ENCODE measurements at places on chromosomes 7 and 10. TPM values are rescaled to one million over a fixed set of nuclear protein-coding genes. Genes with fewer than 3 reads are reported as not detected.

ANKRD61 gene
- 0.44 TPM for total RNA-seq

ERVW-1 gene
- total RNA-seq = not detected

PIP gene
- not detected for total RNA-seq

GIMAP7 gene
- total RNA-seq = not detected

BNIP3 gene
- total RNA-seq = 200 TPM

TLX1 gene
- not detected for total RNA-seq

TAS2R3 gene
- total RNA-seq = 0.44 TPM

ICA1 gene
- 1.3 TPM for total RNA-seq

GCK gene
- 0.62 TPM for total RNA-seq
